ENCODE measurements at places on chromosomes 5 and 9.
A peak's percentile ranks its signal among the peaks of the same experiment; 100 is the strongest.

DNA sequence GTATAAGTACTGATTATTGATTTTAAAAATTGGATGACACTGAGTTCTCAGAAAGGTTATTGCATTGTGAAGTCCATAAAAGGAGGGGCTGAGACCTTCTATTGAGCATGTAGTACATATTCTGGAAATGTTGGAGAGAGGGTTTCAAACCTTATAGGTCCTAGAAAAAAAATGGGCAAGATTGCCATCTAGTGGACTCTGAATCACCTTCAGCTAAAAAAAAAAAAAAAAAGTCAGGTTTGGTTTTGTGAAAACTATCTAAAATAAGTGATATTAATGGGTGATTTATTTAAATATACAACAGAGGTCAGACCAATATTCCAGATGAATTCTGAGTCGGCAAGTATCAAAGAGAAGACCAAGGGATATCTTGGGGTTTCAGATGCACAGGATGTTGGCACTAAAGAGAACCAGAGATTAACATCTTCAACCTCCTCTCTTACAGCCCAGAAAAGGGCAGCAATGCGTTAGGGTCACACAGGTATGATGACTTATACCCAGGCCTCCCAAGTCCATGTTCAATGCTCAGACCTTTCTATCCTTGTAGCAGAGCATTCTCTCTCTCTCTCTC lies 109.8 kb upstream of the NMUR2 start:
- DNase-seq: no peak
- H3K27me3 ChIP-seq: peaks cover 16% of the 10 kb centered on the region
- H3K36me3 ChIP-seq: no peaks in the 10 kb centered on the region
- no peak overlapping the region for H3K27ac ChIP-seq
- no peaks in the 10 kb centered on the region for H3K4me1 ChIP-seq

- no peak overlapping the region for H3K4me3 ChIP-seq
- no peak overlapping the region for H3K27ac ChIP-seq
- H3K36me3 ChIP-seq: no peaks in the 10 kb centered on the region
Observed at GRCh38 chr5:170773024-170773985, 10.2 kb upstream of the GABRP start.

GRCh38 chr9:113219969-113220368 lies 1.1 kb downstream of the FKBP15 start:
- H3K27ac ChIP-seq: peak overlapping the region; percentile 81
- H3K4me1 ChIP-seq: peaks cover 53% of the 10 kb centered on the region
- no peaks in the 10 kb centered on the region for H3K36me3 ChIP-seq
- H3K27me3 ChIP-seq: no peaks in the 10 kb centered on the region
- DNase-seq: no peak

- H3K27ac ChIP-seq: no peak overlapping the region
- H3K4me1 ChIP-seq: no peaks in the 10 kb centered on the region
- DNase-seq: no peak
- peaks cover 13% of the 10 kb centered on the region for H3K27me3 ChIP-seq
- no peaks in the 10 kb centered on the region for H3K36me3 ChIP-seq
Observed at GRCh38 chr9:18260521-18260920, 213.4 kb upstream of the ADAMTSL1 start.

DNA sequence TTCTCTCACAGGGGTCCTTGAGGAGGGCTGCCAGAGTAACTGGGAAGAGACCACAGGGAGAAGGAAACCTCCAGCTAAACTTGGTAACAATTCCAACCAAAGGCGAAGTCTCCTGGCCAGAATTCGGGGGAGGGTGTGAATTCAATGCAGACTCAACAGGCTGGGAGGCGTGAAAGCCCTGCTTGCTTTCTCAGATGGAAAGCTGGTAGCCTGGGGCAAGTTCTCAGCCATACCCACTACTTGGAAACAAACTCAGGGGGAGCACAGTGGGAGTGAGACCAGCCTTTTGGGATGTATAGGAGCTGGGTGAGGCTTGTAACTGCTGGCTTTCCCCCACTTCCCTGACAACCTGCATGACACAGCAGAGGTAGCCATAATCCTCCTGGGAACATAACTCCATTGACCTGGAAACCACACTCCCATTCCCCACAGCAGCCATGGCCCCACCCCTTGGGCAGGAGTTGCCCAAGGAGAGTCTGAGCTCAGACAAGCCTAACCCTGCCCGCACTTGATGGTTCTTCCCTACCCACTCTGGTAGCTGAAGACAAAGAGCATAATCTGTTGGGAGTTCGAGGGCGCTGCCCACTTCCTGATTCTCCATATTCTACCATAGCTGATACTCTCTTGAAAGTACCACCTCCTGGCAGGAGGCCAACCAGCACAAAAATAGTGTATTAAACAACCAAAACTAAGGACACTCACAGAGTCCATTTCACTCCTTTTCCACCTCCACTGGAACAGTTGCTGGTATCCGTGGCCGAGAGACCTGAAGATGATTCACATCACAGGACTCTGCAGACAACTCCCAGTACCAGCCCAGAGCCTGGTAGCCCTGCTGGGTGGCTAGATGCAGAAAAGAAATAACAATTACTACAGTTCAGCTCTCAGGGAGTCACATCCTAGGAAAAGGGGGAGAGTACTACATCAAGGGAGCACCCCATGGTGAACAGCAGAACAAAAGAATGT lies 123.8 kb downstream of the FAM170A start:
- no peaks in the 10 kb centered on the region for H3K27me3 ChIP-seq
- H3K4me1 ChIP-seq: no peaks in the 10 kb centered on the region
- no peak overlapping the region for H3K4me3 ChIP-seq
- DNase-seq: no peak
